ENCODE measurements at places on chromosomes 7 and 10. TPM values are rescaled to one million over a fixed set of nuclear protein-coding genes. Genes with fewer than 3 reads are reported as not detected.

Gene HOXA13
- not detected for total RNA-seq

Gene SPACDR
- total RNA-seq, result 1.2 TPM

- DNase-seq, result no peak
Measured at GRCh38 chr7:90272242-90272641, 27.3 kb downstream of the CFAP69 start.

DNA sequence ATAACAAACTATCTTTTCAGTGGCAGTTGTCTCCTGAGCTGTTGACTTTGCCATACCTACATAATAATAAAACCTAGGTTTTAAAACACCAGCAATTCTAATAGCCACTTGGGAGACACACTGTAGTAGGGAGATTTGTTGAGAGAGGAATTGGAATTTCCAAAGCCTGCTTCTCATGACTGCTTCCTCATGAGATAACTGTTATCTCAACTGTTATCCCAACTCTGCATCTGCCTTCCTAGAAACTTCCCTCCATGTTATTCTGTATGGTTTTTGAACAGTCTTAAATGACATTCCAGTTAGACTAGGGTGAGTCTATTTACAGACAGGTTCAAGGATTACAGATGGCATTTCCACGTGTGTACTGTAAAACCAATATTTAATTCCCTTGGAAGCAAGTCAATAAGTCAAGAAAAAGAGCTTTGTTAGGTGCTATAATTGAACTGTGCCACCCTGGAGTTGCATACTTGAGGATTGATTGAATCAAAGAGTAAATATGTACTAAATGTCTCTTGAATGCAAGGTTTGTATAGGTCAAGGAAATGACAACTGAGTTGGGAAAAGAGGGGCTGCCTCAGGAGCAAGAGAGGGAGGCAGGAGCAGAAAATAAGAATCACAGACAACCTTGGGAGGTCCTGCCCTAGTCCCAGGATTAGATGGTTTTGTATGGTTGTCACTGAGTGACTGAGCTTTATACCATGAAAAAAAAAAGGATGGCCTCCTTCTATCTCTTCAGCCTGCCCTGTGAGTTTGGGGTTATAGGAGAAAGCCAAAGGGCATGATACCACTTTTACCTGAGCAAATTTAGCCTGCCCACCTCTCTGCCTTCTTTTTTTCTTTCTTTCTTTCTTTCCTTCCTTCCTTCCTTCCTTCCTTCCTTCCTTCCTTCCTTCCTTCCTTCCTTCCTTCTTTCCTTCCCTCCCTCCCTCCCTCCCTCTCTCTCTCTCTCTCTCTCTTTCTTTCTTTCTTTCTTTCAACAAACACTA is 9.9 kb upstream of the TM9SF3 start:
- no peak for DNase-seq

Data from K562 (cell line).